ENCODE measurements at places on chromosomes 16 and 17.

GRCh38 chr17:64240741-64241347 lies 22.2 kb downstream of the TEX2 start:
- DNase-seq = peak; percentile 43

- DNase-seq = no peak
These were observed 24.4 kb downstream of the METTL16 start for GRCh38 chr17:2487306-2487705.

DNA sequence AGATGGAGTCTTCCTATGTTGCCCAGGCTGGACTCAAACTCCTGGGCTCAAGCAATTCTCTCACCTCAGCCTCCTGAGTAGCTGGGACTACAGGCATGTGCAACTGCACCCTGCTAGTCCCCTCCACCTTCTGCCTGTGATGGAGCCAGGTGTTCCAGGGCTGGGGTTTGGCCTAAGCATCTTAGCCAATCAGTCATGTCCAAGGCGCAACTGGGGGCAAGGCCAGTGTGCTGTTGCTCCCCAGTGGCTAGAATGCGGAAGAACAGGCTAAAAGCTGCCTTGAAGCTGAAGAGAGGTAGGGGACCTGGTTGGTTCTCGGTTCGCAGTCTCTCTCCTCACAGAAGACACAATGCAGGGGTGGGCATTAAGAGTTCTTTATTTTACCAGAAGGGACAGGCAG lies 18.6 kb downstream of the FLOT2 start:
- no peak for DNase-seq

- no peak for DNase-seq
These were observed 101.8 kb upstream of the CDH8 start for GRCh38 chr16:62137996-62138395.

GRCh38 chr17:10439816-10440215 lies 18.1 kb upstream of the MYH8 start:
- no peak for DNase-seq

- DNase-seq = no peak
These were observed 39.3 kb downstream of the CBFB start for GRCh38 chr16:67068212-67068753.
